ENCODE measurements at places on chromosomes 7 and 10.

GRCh38 chr10:119297207-119297968, 90.0 kb downstream of the GRK5 start:
- DNase-seq = no peak

- no peak for DNase-seq
Observed at GRCh38 chr7:120979765-120980499, 8.6 kb upstream of the CPED1 start.

GRCh38 chr10:125857185-125857760, 23.8 kb downstream of the DHX32 start:
- DNase-seq = no peak

- DNase-seq = no peak
Observed at GRCh38 chr7:135847242-135847641, 98.6 kb upstream of the FAM180A start.

DNA sequence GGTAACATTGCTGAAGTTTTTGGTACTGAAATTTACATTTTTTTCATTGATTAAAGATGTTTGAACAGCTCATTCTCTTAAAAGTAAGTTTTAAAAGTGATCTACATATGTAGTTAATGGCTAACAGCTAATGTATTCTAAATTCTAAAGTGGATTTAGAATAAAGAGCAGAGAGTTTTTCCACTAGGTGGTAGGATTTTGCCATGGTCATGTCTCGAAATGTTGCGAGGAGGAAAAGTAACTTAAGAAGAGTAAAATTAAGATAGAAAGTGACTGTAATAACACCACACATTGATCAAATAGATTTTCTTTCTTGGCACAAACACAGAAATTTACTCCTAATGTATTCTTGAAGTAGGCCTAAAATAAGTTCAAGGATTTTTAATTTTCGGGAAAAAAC, 19.8 kb downstream of the LSMEM1 start:
- no peak for DNase-seq

DNA sequence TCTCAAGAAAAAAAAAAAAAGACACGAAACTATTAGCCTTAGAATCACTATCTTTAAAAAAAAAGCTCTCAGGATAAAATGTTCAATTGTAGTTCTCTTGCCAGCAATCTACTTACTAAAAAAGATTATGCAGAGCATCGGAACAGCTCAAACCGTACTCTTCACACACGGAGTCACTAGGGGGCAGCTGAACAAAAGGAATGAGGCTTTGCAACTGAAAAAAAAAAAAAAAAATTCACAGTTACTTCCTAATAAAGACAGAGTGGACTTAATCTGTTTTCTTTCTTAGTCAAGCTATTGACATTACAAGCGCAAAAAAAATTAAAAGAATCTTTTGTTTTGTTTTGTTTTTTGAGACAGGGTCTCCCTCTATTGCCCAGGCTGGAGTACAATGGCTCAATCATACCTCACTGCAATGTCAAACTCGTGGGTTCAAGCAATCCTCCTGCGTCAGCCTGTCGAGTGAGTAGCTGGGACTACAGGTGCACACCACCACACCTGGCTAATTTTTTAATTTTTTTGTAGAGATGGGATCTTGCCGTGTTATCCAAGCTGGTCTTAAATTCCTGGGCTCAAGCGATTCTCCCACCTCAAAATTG, 11.5 kb downstream of the PMS2 start:
- no peak for DNase-seq

DNA sequence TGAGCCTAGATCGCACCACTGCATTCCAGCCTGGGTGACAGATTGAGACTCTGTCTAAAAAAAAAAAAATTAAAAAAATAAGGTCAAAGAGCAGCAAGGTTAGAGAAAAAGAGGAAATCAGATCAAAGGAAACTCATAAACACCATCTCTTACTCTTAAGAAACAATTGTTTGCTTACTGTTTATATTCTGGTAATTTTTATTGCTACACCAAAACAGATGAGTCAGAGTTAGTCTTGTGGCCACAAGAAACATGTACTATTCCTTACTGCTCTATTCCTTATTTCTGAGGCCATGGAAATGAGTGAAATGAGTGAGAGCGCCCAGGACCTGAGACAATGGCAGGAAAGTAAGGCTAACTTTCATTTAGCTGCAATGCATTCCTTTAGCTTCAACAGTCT, 387.3 kb downstream of the HPSE2 start:
- no peak for DNase-seq

GRCh38 chr7:4191046-4191445, 491.0 kb upstream of the FOXK1 start:
- no peak for DNase-seq

GRCh38 chr7:539731-540411, 20.2 kb upstream of the PDGFA start:
- no peak for DNase-seq
